Activated naive CD8-positive, alpha-beta T cell treated with anti-CD3 and anti-CD28 coated beads for 36 hours (primary cell): ENCODE measurements at places on chromosomes 11 and 22.

DNA sequence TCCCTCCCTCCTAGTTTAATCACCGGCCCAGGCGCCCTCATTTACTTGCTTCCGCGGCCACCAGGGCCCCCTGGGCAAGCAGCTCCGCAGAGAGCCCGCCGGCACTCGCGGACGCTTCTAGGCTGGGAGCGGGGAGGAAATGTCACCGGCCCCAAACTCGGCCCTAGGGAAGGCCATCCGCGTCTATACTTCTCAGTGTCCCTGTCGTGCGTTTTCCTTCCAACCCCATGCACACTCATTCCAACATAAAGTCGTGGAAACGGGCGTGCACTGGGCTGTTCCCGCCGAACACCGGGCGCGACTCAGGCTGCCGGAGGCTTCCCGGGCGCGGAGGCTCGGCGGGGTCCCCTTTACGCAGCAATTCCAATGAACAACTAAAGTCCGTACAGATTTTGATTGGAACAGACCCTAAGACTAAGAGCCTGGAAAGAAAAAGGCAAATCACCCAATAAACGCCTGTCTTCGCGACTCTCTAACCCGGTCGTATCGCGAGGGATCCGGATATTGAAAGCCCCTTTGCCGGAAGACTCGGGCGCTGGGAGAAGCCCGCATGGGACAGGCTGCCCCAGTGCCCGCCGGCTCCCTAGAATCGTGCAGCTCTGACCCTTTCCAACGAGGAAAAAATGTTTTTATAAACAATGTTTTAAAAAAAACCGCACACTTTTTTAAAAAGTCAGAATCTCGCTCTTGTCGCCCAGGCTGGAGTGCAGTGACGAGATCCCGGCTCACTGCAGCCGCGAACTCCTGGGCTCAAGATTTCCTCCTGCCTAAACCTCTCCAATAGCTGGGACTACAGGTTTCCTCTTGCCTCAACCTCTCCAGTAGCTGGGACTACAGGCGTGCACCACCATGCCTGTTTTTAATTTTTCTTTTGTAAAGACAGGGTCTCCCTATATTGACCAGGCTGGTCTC is 1.3 kb upstream of the BARX2 start:
- DNase-seq = peak; percentile 9

DNA sequence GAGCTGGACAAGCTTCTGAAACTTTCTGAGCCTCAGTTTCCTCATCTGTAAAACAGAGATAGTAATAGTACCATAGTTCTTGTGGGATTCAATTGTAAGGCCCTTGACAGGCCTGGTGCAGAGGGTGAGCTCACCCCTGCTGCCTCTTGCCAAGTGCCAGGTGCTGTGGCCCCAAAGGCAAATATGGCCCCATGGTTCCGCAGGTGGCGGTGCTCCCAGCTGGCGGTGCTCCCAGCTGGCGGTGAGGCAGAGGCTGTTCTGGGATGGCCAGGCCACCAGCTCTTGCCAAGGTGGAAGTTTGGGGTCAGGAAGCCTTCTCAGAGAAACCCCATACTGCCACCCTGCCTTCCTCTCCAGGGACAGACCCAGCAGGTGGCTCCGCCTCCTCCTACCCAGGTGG is 8.8 kb downstream of the NPTXR start:
- DNase-seq = no peak

DNA sequence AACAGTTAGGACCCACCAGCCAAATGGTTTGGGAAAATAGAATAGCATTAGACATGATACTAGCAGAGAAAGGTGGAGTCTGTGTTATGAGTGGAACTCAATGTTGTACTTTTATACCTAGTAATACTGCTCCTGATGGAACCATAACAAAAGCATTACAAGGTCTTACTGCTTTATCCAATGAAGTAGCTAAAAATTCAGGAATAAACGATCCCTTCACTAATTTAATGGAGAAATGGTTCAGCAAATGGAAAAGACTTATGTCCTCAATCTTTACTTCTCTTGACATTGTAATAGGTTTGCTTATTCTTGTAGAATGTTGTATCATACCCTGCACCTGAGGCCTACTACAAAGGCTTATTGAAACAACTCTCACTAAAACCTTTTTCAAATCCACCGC is 50.2 kb downstream of the ZNF280B start:
- DNase-seq = no peak

- DNase-seq = peak; percentile 45
Measured at GRCh38 chr11:75536786-75537641, 11.3 kb upstream of the GDPD5 start.

DNA sequence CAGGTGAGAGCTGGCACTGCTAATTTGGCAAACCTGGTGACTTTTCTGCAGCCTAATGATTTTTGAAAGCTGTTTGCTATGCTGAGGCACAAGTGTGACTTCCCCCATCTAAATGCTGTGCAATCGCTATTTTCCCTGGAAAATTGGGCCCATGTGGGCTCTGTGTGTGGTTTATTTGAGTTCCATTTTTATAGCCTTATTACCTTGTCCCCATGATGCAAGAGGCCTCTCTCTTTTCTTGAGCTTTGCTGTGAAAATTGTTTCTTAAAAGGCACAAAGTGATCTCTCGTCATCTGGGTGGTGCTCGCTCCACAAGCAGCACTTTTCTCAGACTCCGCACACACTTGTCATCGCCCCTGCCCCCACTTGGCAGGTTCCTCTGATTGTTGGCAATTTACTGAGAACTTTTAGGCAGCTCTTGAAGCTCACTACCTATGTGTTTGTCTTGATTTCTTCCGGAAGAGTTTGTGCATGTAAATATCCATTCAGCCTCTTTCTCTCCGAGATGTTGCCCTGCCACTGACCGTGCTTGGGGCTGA is 24.9 kb downstream of the BMAL1 start:
- DNase-seq = no peak

GRCh38 chr11:71201936-71202597 is 50.3 kb downstream of the SHANK2 start:
- no peak for DNase-seq

- DNase-seq = peak; percentile 61
Measured at GRCh38 chr22:23180301-23180892, at the start of gene BCR. Gene BCR, plus strand, starts transcription at chr22:23180509. Its CDS starts 452 bp downstream, at chr22:23180961.

- DNase-seq = no peak
Measured at GRCh38 chr22:22461583-22461982, 47.0 kb downstream of the ZNF280B start.

DNA sequence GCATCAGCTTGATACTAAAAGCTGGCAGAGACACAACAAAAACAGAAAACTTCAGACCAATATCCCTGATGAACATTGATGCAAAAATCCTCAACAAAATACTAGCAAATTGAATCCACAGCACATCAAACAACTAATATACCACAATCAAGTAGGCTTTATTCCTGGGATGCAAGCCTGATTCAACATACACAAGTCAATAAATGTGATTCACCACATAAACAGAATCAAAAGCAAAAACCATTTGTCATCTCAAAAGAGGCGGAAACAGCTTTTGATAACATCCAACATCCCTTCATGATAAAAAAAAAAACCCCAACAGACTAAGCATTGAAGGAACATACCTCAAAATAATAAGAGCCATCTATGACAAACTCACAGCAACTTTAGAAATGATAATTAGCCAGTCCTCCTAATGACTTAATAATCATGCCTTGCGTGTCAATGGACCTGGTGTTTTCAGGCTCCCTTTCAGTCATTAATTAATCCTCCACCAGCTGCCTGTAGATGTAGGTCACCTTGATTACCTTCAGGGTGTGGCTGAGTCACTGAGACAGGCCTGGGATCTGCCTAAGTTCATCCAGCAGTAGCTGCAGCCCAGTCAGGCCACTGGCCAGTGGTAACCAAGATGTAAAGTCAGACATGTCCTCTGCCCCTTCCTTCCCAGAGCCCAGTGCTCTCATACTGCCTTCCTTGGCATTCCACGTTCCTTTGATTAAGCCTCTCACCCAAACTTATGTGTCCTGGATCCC is 109.8 kb downstream of the EHF start:
- DNase-seq = no peak
